ENCODE measurements at places on chromosomes 16 and 17.
A peak's percentile ranks its signal among the peaks of the same experiment; 100 is the strongest.

GRCh38 chr16:80958284-80958683 lies 48.4 kb downstream of the CMC2 start:
- no peak for DNase-seq

DNA sequence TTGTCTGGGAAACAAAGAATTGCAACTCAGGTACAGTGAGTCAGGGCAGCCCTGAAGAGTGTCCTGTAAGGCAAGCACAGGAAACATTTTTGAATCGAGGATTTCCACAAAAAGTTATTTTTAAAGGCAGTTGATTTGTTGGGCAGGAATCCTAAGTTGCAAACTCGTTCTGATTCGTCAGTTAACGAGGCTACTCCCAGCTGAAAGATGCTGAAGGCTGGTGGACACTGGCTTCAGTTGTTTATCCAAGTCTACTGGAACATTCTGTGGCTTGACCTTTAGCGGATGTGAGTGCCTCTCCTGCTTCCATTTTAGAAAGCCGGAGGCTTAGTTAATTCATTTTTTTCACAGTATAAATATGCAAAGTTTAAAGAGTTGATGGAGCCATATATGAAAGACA lies 84.2 kb downstream of the KCNJ12 start:
- DNase-seq, result no peak

GRCh38 chr17:40314584-40314956 lies 5.6 kb downstream of the RARA start:
- peak; percentile 12 for DNase-seq

GRCh38 chr17:15007147-15007553 lies 258.0 kb downstream of the PMP22 start:
- DNase-seq, result no peak

- DNase-seq, result no peak
Observed at GRCh38 chr17:3802461-3803307, 1.7 kb upstream of the ITGAE start.

GRCh38 chr17:77253611-77254051 lies 112.9 kb downstream of the SEC14L1 start:
- DNase-seq, result no peak

GRCh38 chr16:89922477-89922883 lies 662 bp upstream of the TUBB3 start:
- peak; percentile 95 for DNase-seq

DNA sequence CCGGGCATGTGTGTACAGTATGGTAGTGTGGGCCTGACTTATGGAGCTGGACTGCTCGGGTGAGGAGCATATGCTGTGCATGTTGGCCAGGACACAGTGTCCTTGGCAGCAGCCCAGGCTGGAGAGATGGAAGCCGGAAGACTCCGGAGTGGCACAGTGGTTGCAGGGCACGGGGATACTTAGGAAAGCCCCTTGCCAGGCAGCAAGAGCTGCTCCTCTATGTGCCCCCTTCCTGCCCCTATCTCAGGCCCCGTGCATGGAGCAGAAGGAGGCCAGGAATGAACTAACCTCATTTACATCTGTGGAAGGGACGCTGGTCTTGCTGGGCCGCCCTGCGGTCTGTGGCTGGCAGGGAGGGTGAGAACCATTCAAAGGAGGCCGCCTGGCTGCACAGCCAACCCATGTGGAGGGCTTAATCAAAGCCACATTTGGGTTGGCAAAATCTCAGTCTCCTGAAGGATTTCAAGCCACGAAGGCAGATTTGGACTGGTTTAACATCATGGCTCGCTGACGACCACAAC lies 32.2 kb upstream of the RCVRN start:
- no peak for DNase-seq

GRCh38 chr17:40316571-40317344 lies 7.8 kb downstream of the RARA start:
- DNase-seq, result peak; percentile 36

DNA sequence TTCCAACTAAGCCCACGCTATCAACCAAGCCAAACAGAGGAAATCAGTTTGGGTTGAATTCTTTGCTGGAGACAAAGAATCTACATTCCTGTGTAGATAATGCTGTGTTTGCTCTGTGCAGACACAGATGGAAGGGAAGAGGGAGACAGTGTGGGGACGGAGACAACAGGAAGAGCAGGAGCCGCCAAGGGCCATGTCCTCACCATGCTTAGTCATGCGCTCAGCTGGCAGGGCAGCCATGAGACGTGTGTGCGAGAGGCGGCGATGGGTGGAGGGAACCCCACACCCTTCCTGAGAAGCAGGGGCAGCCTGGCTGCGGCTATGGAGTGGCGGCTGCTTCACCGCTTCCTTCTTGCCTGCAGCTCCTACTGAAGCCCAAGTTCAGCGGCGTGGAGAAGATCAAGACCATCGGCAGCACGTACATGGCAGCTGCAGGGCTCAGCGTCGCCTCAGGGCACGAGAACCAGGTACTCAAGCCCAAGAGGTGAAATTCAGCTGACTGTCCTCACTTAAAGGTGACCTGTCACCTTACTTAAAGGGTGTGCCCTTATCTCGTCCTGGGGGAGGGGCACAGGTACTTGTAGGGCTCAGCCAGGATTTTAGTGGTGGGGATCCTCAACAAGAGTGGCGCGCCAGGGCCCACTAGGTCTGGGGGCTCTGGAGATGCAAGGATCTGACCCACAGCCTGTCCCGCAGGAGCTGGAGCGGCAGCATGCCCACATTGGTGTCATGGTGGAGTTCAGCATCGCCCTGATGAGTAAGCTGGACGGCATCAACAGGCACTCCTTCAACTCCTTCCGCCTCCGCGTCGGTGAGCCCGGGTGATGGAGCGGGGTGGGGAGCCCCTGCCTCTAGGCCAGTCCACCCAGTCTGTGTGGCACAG lies 47.5 kb downstream of the ADCY7 start:
- no peak for DNase-seq

DNA sequence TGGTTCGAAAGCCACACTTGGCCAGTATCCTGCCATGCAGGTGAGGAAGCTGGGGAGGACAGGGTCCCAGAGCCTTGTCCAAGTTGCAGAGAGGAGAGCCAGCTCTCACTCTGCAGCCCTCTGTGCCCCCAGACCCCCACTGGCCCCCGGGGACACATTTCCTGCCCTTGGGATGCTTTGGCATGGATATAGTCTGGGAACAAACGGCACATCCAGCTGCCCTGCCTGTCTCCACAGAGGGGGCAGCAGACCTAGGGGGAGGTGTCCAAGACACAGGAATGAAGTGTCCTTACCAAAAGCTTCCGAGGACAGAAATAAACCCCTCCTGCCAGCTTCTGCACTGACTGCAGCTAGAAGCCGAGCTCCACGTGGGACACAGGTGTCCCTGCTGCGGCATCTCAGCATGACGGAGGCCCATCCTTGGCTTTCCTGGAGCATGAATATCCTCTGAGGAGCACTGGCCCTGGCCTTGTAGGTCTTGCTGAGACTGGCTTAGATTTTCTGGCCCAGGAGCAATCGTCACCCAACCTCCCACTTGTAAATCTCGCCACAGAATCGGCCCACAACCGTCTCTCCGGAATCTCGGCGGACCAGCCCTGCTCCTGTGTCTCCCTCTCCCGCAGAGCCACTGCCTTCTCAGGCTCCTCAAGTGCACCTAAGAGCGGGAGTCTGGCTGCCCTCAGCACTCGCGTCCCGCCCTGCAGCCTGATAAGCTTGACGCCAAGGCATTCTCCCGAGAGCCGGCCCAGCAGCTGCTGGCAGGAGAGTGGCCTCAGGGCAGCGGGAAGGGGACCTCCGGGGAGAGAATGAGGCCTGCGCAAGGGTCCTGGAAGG lies 1.1 kb upstream of the CAPN15 start:
- DNase-seq, result peak; percentile 80

GRCh38 chr17:17137731-17138585 lies 68.2 kb downstream of the PLD6 start:
- DNase-seq, result no peak

DNA sequence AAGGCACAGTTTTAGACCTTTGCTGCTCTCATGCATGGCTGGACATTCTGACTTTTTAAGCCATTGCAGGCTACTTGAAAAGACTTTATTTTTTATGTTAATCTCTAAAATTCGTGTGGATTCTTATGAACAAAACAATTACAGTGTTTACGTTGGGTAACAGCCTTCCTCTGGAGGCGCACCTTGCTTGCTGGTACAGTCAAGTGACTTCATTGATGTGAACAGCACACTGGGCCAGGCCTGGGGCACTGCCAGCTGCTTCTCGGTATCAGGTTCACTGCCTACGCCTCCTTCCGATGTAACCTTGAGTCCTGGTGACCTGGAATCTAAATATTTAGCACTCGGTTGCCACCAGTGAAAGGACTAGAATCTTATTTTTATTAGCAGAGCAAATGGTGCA lies 27.8 kb downstream of the MARCHF10 start:
- DNase-seq, result no peak

DNA sequence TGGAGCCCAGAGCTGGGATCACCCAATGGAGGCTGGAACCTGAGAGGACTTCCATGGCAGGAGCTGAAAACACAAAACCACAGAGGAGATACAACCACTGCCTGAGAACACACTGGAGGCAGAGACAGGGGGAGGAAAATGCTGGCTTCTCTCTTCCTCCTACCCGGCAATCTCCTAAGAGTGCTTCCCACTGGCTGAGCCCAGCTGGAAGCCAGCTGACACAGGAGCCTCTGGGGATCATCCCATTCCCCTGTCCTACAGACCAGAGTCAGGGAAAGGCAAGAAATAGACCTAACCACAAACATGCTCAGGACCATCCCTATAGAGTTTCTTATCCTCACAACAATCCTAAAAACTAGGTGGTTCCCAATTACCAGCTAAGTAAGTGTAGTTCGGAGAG lies 112.4 kb upstream of the CDH5 start:
- peak; percentile 40 for DNase-seq

DNA sequence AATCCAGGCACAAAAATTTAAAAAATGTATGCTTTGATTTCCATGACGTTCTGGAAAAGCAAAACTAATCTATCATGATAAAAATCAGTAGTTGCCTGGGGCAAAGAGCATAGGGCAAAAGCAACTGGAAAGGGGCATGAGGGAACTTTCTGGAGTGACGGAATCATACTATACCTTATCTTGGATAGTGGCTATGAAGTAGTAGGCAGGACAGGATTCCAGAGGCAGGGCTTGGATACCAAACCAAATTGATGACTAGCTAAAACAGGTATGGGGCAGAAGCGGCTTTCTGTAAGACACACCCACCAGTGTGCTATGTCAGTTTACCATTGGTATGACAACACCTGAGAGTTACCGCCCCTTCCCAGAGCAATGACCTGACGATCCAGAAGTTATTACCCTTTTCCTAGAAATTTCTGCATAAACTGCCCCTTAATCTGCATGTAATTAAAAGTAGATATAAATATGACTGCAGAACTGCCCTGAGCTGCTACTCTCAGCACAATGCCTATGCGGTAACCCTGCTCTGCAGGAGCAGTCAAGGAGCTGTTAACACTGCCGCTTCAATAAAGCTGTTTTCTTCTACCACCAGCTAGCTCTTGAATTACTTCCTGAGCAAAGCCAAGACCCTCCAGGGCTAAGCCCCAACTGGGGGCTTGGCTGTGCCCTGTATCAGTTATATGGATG lies 56.7 kb downstream of the CFDP1 start:
- no peak for DNase-seq

DNA sequence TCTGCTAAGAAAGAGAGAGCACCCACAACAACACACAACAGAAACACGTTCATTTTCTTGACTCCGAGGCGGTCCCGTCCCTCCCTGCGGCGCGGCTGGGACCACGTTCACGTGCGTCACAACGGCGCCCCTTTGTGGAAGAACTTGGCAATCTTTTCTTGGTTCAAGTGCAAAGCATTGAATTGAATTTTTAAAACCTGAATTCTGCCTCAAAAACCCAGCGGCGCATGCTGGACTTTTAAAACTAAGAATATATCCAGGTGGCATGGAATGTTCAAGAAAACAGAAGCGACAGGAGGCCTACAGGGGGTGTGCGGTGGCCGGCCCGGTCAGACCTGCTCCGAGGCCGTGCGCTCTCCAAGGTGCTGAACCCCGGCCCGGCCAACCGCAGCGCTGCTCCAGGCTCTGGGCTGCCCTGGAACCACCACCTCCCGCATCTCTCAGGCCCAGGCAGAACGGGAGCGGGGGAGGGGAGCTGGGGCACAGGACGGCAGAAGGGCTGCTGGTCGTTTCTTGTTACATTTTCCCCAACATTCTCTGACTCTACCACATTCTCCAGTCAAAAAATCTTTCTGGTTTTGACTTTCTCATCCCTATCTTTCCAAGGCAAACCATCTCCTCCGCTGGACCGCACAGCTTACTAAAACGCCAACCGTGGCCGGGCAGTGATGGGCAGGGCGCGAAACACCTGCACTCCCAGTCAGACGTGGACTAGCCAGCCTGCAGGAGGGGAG lies 3.4 kb upstream of the HEXD start:
- peak; percentile 85 for DNase-seq

GRCh38 chr16:31181102-31181830 lies 1.3 kb downstream of the FUS start:
- peak; percentile 22 for DNase-seq

DNA sequence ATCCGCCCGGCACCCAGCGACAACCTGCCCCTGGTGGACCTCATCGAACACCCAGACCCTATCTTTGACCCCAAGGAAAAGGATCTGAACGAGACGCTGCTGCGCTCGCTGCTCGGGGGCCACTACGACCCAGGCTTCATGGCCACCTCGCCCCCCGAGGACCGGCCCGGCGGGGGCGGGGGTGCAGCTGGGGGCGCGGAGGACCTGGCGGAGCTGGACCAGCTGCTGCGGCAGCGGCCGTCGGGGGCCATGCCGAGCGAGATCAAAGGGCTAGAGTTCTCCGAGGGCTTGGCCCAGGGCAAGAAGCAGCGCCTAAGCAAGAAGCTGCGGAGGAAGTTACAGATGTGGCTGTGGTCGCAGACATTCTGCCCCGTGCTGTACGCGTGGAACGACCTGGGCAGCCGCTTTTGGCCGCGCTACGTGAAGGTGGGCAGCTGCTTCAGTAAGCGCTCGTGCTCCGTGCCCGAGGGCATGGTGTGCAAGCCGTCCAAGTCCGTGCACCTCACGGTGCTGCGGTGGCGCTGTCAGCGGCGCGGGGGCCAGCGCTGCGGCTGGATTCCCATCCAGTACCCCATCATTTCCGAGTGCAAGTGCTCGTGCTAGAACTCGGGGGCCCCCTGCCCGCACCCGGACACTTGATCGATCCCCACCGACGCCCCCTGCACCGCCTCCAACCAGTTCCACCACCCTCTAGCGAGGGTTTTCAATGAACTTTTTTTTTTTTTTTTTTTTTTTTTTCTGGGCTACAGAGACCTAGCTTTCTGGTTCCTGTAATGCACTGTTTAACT lies 1.0 kb downstream of the NOG start:
- peak; percentile 40 for DNase-seq

DNA sequence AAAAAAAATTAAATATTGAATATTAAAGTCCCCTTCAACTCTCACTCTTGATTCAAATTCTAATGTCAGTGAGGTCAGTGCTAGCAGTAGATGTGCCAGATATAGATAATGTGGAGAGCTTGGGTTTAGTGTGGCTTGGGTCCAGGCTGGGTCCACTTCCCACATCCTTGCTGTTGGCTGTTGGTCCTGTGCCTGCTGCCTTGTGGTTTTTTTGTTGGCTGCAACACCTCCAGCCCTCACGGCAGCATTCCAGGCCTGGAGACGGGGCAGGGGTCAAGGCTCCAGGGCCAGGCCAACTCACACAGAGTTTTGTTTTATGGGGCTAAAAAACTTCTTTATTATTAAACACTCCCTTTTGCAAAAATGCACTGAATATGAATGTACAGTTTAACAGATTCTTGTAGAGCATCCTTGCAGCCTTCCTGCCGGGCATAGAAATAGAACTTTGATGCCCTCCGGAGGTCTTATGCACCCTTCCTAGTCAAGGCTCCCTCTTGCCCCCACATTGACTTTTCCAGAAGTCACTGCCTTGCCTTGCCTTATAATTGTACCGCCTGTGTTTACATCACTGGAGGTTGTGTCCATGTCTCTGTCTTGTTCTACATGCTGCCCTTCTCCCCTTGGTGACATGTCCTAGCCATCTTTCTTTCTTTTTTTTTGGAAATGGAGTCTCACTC lies 25.5 kb upstream of the MYO15B start:
- DNase-seq, result no peak

GRCh38 chr16:90061437-90061836 lies 15.7 kb downstream of the PRDM7 start:
- DNase-seq, result no peak
